Mucosa of descending colon (tissue), 3 donors: ENCODE measurements at places on chromosomes 4 and X. TPM values are rescaled to one million over a fixed set of nuclear protein-coding genes. Genes with fewer than 3 reads are reported as not detected.

Gene RCHY1
- 33.4 TPM for total RNA-seq

Gene MAGEC2
- total RNA-seq = not detected

Gene AMOT
- total RNA-seq = 26.2 TPM

Gene PNMA3
- not detected for total RNA-seq

GRCh38 chrX:11328134-11328533 is 34.9 kb downstream of the AMELX start:
- no peak for DNase-seq

GRCh38 chr4:108850219-108850649 is 87.4 kb upstream of the ETNPPL start:
- no peak for DNase-seq

GRCh38 chrX:31272472-31272775 is 200.6 kb upstream of the FTHL17 start:
- DNase-seq = no peak

- DNase-seq = no peak
Measured at GRCh38 chr4:109676886-109677285, 26.4 kb downstream of the CASP6 start.
